Subcutaneous adipose tissue (tissue), 4 donors: ENCODE measurements at places on chromosomes 16 and 17. TPM values are rescaled to one million over a fixed set of nuclear protein-coding genes. Genes with fewer than 3 reads are reported as not detected.

Gene WNK4
- not detected for total RNA-seq

Gene CBFB
- total RNA-seq: 42.4 TPM

Gene OSGIN1
- total RNA-seq: 3.9 TPM

Gene TBC1D3C
- total RNA-seq: not detected

Gene KRTAP17-1
- total RNA-seq: not detected

Gene CD300LB
- total RNA-seq: 0.33 TPM

Gene SOCS3
- total RNA-seq: 15.4 TPM
